ENCODE measurements at places on chromosomes 12 and 14. TPM values are rescaled to one million over a fixed set of nuclear protein-coding genes. Genes with fewer than 3 reads are reported as not detected.

Gene STON2
- total RNA-seq = 52.9 TPM

Gene SERPINA6
- total RNA-seq = not detected

Gene CCDC197
- total RNA-seq = not detected

- no peak for DNase-seq
Observed at GRCh38 chr14:61876362-61877034, 114.3 kb downstream of the SNAPC1 start.

- no peak for DNase-seq
Observed at GRCh38 chr12:24025153-24025798, 75.8 kb upstream of the SOX5 start.

DNA sequence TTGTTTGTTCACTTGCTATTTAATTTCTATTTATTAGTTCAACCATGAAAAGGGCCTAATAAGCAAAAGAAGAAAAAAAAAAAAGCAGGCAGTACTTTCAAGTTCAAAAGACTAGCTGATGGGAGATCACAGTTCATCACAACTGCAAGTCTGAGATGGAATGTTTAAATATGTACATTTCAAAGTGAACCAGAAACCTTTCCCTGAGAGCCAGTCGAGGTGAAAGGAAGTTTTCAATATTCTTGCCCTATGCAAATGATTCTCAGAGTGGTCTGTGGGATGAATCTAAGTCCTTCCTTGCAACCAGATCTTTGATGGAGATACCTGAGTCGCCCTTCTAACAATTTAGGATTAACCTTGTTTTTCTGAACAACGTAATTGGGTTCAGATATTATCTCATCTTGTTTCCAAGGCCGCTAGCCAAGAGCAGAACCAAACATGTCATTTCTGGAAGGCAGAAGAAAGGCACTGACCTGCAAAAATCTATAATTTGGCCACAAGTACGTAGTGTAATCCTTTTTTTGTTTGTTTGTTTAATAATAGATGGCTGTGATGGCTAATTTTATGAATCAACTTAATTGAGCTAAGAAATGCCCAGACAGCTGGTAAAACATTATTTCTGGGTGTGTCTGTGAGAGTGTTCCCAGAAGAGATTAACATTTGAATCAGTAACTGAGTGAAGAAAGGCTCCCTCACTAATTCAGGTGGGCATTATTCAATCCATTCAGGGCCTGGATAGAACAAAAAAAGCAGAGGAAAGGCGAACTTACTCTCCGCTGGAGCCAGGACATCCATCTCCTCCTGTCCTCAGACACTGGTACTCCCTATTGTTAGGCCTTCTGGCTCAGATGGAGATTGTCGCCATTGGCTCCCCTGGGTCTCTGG, 171.1 kb upstream of the TMPO start:
- no peak for DNase-seq

GRCh38 chr14:65286443-65286842, 126.1 kb upstream of the FUT8 start:
- DNase-seq = no peak

GRCh38 chr12:40970320-40970907, 217.7 kb upstream of the PDZRN4 start:
- no peak for DNase-seq

DNA sequence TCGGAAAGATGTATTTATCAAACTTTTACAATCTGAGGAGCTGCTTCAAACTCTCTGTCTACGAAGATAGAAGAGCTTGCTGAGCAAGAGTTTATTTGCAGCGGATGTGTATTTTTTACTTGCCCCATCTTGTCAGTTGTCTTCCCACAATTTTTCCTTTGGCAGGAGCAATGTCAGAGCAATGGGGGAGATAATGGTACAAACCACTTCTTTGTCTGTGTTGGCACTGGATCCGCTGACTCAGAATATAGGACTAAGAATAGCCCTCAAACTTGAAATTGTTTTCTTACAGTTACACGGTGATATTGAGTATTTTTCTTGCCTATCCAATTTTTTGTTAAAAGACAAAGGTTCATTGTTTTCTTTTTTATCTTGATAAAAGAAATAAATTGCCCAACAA, 27.6 kb downstream of the HELB start:
- DNase-seq = peak; percentile 74

GRCh38 chr14:24196071-24197055, 1.1 kb upstream of the TM9SF1 start:
- peak; percentile 24 for DNase-seq

- DNase-seq = no peak
Observed at GRCh38 chr14:94374749-94375260, 13.6 kb downstream of the SERPINA1 start.

GRCh38 chr12:79140711-79141110, 276.1 kb downstream of the SYT1 start:
- DNase-seq = no peak

GRCh38 chr12:121252712-121253345, 42.9 kb downstream of the P2RX4 start:
- no peak for DNase-seq

- no peak for DNase-seq
Observed at GRCh38 chr14:101417434-101417833, 143.9 kb upstream of the DIO3 start.

GRCh38 chr12:88453323-88453722, 126.9 kb downstream of the KITLG start:
- DNase-seq = peak; percentile 36

GRCh38 chr14:35042632-35043031, 3.4 kb upstream of the FAM177A1 start:
- DNase-seq = no peak

DNA sequence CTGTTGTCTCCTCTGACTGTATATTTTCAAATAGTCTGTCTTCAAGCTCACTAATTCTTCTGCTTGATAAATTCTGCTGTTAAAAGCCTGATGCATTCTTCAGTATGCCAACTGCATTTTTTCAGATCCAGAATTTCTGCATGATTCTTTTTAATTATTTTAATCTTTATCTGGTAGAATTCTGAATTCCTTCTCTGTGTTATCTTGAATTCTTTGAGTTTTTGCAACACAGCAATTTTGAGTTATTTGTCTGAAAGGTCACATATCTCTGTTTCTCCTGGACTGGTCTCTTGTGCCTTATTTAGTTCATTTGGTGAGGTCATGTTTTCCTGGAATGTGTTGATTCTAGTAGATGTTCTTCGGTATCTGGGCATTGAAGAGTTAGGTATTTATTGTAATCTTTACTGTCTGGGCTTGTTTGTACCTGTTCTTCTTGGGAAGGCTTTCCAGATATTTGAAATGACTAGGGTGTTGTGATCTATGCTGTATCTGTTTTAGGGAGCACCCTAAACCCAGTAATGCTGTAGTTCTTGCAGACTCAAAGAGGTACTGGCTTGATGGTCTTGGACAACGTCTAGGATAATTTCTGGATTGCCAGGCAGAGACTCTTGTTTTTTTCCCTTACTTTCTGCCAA, 193.8 kb upstream of the NPAS3 start:
- peak; percentile 18 for DNase-seq
